ENCODE measurements at places on chromosomes 5 and 9. TPM values are rescaled to one million over a fixed set of nuclear protein-coding genes. Genes with fewer than 3 reads are reported as not detected.

GRCh38 chr5:82749461-82749820 is 327.8 kb downstream of the TMEM167A start:
- no peak for ATAC-seq

GRCh38 chr9:93252781-93253530 is 69.0 kb downstream of the WNK2 start:
- no peak for ATAC-seq

GRCh38 chr9:114193090-114193489 is 37.8 kb downstream of the COL27A1 start:
- no peak for ATAC-seq

GRCh38 chr5:66129144-66129543 is 15.0 kb upstream of the SREK1 start:
- no peak for ATAC-seq

The OTULINL gene
- 0.88 TPM for total RNA-seq

The PCDHB10 gene
- 0.80 TPM for total RNA-seq

The C5 gene
- 3.1 TPM for total RNA-seq

The ASPN gene
- total RNA-seq, result 0.36 TPM

Data from esophagus mucosa (tissue), 1 donor.